ENCODE measurements at places on chromosomes 3 and 15. TPM values are rescaled to one million over a fixed set of nuclear protein-coding genes. Genes with fewer than 3 reads are reported as not detected.

Gene CYP11A1
- total RNA-seq, result 0.89 TPM

Gene PGBD4
- total RNA-seq, result 4.0 TPM

Gene ZCWPW2
- 2.1 TPM for total RNA-seq

Gene SPSB4
- 8.1 TPM for total RNA-seq

Gene CELSR3
- 6.0 TPM for total RNA-seq

Gene TMIE
- total RNA-seq, result 1.5 TPM

DNA sequence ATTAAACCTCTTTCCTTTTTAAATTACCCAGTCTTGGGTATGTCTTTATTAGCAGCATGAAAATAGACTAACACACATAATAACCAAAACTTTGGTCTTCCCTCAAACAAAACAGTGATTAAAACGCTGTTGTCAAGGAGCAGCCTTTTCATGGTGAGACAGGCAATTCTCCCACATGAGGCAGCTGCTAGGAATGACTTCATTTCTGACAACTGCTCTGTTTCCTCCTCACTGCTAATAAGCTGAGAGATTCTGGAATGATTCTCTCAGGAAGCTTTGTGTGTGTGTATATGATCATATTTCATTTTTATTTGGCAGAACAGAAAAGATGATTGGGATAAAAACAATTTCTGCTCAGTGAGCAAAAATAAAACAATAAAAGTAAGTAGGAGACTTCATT, 580.6 kb upstream of the ADAMTS9 start:
- H3K4me3 ChIP-seq, result no peak overlapping the region
- H3K27ac ChIP-seq, result no peak overlapping the region
- DNase-seq, result no peak
- H3K4me1 ChIP-seq, result no peaks in the 10 kb centered on the region
- H3K27me3 ChIP-seq, result no peaks in the 10 kb centered on the region

- no peak overlapping the region for H3K4me3 ChIP-seq
- H3K27ac ChIP-seq, result no peak overlapping the region
- no peak for DNase-seq
Observed at GRCh38 chr3:70780790-70781189, 468.4 kb upstream of the MDFIC2 start.

- H3K36me3 ChIP-seq, result no peaks in the 10 kb centered on the region
- H3K4me3 ChIP-seq, result no peak overlapping the region
- H3K27ac ChIP-seq, result no peak overlapping the region
- DNase-seq, result no peak
- H3K4me1 ChIP-seq, result peaks cover 17% of the 10 kb centered on the region
Observed at GRCh38 chr15:70463453-70463834, 299.9 kb downstream of the UACA start.

GRCh38 chr3:107683447-107683846, 160.7 kb downstream of the BBX start:
- no peak overlapping the region for H3K27ac ChIP-seq
- no peak overlapping the region for H3K4me3 ChIP-seq
- H3K4me1 ChIP-seq, result no peaks in the 10 kb centered on the region
- no peaks in the 10 kb centered on the region for H3K27me3 ChIP-seq

GRCh38 chr3:153443961-153444360, 281.9 kb downstream of the RAP2B start:
- H3K27ac ChIP-seq, result no peak overlapping the region
- no peak for DNase-seq
- no peaks in the 10 kb centered on the region for H3K4me1 ChIP-seq
- no peaks in the 10 kb centered on the region for H3K27me3 ChIP-seq
- H3K36me3 ChIP-seq, result no peaks in the 10 kb centered on the region

GRCh38 chr15:97890307-97890706, 70.2 kb upstream of the ARRDC4 start:
- no peak for DNase-seq
- H3K4me1 ChIP-seq, result no peaks in the 10 kb centered on the region
- no peaks in the 10 kb centered on the region for H3K36me3 ChIP-seq

DNA sequence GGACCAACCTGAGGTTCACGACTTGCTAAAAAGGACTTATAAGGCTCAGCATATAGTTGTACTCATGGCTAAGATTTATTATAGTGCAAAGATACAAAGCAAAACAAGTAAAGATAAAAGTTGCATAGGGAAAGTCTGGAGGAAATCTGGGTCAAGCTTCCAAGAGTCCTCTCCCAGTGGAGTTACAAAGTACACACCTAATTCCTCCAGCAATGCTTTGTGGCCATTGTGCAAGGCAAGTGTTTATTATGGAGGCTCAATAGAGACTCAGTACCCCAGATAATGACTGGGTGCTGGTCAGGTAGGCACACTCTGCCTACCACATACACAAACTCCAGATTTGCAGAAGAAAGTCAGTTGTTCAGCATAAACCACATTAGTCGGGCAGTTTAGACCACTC, 22.9 kb downstream of the LNP1 start:
- H3K27me3 ChIP-seq, result no peaks in the 10 kb centered on the region
- no peaks in the 10 kb centered on the region for H3K4me1 ChIP-seq
- H3K36me3 ChIP-seq, result no peaks in the 10 kb centered on the region
- H3K27ac ChIP-seq, result no peak overlapping the region
- no peak overlapping the region for H3K4me3 ChIP-seq

DNA sequence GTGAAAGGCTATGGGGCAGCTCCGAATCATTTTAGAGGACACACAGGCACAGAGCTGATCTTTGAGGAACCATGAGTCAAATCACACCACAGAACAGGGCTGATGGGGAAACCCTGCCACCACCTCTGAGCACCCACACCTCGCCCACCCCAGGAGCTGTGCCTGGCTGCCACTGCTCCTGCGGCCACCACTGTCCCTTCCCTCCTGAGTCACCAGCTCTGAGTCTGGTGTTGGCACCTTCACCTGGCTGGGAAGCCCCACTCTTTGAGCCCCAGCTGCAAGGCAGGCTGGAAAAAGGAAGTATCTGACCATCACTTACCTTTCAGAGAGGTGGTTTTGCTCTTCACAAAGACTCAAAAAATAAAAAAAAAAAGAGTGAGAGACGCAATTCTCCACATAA, 63.6 kb upstream of the MEF2A start:
- H3K4me1 ChIP-seq, result peaks cover 4% of the 10 kb centered on the region
- no peak overlapping the region for H3K4me3 ChIP-seq
- H3K27ac ChIP-seq, result no peak overlapping the region
- DNase-seq, result no peak
- H3K36me3 ChIP-seq, result no peaks in the 10 kb centered on the region

GRCh38 chr3:58748024-58748423, 81.5 kb upstream of the FAM3D start:
- no peaks in the 10 kb centered on the region for H3K36me3 ChIP-seq
- no peak for DNase-seq
- no peaks in the 10 kb centered on the region for H3K4me1 ChIP-seq

DNA sequence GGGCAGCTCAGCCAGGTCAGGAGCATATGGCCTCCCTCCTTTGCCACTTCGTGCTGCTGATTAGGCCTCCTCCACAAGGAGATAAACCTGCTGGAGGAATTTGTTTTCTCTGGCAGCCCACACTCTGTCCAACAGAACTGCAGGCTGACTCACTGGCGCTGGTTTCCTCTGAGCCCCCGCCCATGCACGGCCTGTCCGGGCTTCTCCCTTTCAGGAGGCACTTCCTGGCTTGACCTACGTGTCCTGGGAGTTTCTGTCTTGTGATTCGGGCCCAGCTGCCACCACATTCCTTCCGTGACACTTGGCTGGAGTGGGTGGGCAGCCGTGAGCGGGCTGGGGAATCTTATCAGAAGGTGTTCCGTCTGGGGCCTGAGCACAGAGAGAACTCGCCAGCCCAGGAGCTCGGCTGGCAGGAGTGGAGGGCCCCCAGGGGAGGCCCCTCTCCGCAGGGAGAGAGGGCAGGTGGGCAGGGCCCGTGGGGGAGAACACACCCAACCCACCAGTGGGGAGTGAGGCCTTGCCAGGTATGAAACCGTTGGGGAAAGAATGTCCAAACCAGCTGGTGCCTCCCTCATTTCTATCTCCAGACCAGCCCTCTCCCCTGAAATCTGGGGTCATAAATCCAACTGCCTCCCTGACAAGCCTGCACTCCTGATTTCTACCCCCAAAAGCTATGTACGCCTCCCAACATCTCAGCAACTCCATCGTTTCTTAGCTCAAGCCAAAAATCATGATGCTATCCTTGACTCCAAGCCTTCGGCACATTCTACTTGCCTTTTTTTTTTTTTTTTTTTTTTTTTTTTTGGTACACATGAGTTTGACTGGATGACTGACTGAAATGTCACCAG, 110.6 kb upstream of the MEF2A start:
- no peak overlapping the region for H3K4me3 ChIP-seq
- no peaks in the 10 kb centered on the region for H3K36me3 ChIP-seq
- H3K27me3 ChIP-seq, result no peaks in the 10 kb centered on the region
- DNase-seq, result no peak
- H3K27ac ChIP-seq, result peak overlapping the region; percentile 61
- H3K4me1 ChIP-seq, result peaks cover 41% of the 10 kb centered on the region

DNA sequence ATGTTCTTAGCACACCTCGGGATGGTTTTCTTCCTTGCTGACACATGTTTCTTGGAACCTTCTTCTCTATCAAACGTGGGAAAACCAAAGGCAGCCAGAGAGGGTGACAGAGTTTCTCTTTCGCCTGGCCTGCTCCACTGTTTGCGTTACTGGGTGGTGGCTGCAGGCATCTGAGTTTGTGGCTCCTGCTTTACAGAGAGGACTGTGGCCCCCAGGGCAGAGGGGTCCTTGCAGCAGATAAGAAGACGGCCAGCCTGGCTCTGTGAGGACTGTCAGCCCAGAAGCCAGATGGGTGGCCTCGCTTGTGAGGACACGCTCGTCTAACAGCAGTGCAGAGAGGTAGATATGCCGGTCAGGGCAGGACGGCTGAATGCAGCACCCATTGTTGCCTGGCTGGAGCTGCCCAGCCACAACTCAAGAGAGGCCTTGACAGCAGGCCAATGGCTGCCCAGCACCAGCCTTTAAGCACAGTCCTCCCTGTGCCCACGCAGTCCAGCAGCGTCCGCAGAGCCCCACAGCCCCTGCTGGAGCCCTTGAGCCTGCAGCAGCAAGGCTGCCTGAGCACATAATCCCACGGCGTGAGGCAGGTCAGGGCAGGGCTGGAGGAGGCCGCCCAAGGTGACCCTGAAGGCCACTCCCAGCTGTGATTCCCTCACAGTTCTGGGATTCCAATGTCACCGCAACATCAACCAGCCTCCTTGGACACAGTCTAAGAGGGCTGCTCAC, 15.0 kb upstream of the SPTBN5 start:
- no peak overlapping the region for H3K4me3 ChIP-seq
- DNase-seq, result no peak
- peaks cover 13% of the 10 kb centered on the region for H3K4me1 ChIP-seq
- no peaks in the 10 kb centered on the region for H3K27me3 ChIP-seq

- no peaks in the 10 kb centered on the region for H3K36me3 ChIP-seq
- no peaks in the 10 kb centered on the region for H3K27me3 ChIP-seq
- DNase-seq, result no peak
- no peaks in the 10 kb centered on the region for H3K4me1 ChIP-seq
- no peak overlapping the region for H3K27ac ChIP-seq
Observed at GRCh38 chr15:72916897-72917296, 133.3 kb upstream of the ADPGK start.

DNA sequence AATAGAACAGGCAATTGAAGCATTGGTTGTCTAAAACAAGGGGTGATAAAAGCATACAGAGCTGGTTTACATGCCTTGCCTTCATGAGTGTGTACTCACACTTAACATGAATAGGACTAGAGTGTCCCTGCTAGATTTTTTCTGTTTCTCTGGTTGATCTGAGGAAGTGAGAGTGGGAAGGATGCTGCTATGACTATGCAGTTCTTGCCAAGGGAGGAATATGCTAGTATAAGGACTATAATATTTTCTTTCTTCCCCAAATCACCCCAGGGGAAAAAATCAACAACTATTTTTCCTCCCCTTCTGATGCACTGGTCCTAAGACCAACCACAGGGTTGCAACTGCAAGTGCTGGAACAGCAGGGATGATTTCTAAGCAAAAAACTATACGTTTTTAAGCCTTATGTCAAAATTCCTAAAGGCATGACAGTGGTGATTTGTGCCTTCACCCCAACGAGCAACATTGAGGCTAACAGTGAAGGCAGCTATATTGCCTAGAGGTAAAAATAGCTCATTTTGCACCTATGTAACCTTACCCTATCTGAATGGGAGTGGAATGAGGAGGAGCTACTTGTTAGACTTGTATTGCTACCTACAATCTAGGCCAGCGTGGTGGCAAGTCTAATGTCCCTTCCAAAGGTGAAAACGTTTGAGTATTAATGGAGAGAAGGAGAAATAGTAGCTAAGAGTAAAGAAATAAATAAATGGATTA, 33.5 kb upstream of the USP8 start:
- H3K27me3 ChIP-seq, result no peaks in the 10 kb centered on the region
- no peaks in the 10 kb centered on the region for H3K4me1 ChIP-seq
- no peak overlapping the region for H3K27ac ChIP-seq
- no peak overlapping the region for H3K4me3 ChIP-seq
- DNase-seq, result no peak

DNA sequence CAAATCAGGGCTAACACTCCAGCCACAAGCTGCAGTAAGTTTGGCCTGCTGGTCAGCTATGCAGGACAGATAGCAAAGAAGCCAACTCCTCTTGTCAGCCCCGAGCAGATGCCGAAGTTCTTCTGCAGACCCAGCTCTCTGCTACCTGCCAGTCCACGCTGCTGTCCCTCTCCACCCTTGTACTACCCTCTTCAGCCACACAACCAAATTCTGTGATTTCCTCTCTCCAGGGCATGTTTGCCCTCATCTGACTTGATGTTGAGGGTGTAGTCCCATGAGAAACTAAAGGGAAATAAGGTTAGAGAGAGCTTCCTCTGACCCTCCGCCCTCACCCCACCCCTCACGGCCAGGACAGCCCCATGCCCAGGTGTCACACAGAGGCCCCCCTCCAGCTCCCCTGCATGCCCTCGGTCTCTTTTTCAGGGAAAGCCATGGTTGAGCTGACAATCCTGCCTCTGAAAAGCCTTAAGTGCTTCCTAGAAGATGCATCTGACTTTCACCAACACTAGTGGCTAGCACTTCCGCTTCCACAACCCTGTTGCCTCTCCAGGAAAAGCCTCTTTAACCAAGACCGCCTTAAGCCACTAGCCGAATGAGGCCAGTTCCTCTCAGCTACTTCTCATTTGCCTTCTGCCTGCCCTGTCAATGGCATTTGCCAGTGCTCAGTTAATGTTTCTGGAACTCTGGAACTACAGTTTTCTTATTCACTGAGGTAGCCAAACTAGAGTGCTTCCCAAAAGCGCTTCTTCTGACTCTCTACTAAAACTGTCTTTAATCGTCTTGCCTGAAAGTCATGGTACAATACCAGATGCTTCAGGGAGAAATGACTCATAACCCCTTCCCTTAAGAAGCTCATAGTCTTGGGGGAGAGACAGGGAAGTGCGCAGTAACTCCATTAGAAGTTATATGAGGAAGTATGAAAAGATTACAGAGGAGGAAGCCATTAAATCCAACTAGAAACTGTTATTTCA, 300.4 kb upstream of the STT3B start:
- H3K4me1 ChIP-seq, result no peaks in the 10 kb centered on the region
- DNase-seq, result no peak
- H3K36me3 ChIP-seq, result no peaks in the 10 kb centered on the region
- no peak overlapping the region for H3K4me3 ChIP-seq
